ENCODE measurements at places on chromosomes 5 and 9. TPM values are rescaled to one million over a fixed set of nuclear protein-coding genes. Genes with fewer than 3 reads are reported as not detected.

LOX gene
- 38.8 TPM for total RNA-seq

DNA sequence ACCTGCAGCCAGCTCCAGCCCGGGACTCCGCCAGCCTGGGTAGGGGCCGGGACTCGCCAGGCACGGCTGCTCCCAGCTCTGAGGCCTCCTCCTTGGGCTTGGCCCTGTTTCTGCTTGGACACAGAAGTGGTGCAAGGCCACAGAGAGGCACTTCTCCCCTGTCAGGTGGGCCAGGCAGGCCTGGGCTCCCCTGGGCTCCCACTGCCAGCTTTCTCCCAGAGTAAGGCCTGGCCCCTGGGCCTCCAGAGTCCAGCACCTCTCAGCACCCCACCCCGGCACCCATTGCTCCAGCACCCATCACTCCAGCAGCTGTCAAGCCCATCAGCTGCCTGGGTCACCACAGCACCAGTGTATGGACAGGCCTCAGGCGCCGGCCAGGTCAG, 71.1 kb upstream of the LRRTM2 start:
- H3K27me3 ChIP-seq: no peaks in the 10 kb centered on the region
- no peaks in the 10 kb centered on the region for H3K4me1 ChIP-seq
- no peak for DNase-seq
- no peaks in the 10 kb centered on the region for H3K36me3 ChIP-seq
- H3K4me3 ChIP-seq: no peak overlapping the region

DNA sequence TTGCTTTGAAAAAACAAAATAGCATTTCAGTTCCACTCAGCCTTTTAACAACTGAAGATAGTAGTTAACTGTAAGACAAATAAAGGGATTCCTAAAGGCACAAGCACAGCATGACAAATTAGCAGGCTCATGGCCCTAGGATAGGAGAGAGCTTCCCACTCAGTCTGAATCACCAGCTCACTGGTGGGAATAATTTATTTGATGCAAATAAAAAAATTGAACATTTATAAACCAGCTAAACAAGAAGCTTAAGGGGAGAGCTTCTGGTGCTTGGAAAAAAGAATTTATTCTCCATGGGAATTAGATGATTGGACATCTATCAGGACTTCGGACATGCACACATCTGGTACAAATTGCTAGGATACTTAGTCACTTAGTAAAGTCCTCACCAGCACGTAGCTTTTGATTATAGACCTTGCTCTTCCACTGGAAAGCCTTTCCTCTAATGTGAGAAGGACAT, 294.1 kb upstream of the TNC start:
- no peak overlapping the region for H3K27ac ChIP-seq
- H3K4me1 ChIP-seq: no peaks in the 10 kb centered on the region
- no peaks in the 10 kb centered on the region for H3K36me3 ChIP-seq
- no peak for DNase-seq
- no peaks in the 10 kb centered on the region for H3K27me3 ChIP-seq

DNA sequence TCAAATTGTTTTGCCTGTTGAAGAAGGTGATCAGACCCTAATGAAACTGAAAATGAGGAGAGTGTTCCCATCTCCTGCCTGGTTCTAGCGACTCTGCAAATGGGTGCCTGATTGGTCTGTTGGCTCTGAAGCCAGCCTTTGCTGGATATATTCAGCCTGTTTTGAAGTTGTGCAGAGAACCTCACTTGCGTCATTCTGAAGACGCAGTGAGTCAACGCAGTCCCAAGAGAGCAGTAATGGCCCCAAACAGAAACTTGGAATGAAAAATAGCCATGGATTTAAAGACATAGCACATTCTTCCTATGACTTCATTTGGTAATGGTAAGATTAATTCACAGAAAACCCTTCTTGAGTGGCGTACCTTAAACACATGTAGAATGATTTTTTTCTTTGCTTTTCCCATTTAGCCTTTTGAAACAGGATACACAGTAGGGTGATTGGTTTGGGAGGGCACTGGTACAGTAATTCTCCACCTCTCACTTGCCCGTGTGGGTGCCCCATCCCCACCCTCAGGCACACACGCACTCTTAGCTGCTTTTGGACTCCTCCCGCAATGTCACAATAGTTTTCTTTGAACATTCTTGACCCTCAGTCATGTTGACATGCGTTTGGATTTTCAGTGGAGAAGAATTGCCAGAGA, 54.1 kb upstream of the ABL1 start:
- H3K4me3 ChIP-seq: peak overlapping the region; percentile 39
- no peak for DNase-seq
- no peaks in the 10 kb centered on the region for H3K27me3 ChIP-seq
- H3K36me3 ChIP-seq: no peaks in the 10 kb centered on the region
- peaks cover 55% of the 10 kb centered on the region for H3K4me1 ChIP-seq

GRCh38 chr5:122312591-122313406, 762 bp downstream of the SNCAIP start:
- no peaks in the 10 kb centered on the region for H3K36me3 ChIP-seq
- H3K4me3 ChIP-seq: peak overlapping the region; percentile 69
- peak overlapping the region; percentile 86 for H3K27ac ChIP-seq

DNA sequence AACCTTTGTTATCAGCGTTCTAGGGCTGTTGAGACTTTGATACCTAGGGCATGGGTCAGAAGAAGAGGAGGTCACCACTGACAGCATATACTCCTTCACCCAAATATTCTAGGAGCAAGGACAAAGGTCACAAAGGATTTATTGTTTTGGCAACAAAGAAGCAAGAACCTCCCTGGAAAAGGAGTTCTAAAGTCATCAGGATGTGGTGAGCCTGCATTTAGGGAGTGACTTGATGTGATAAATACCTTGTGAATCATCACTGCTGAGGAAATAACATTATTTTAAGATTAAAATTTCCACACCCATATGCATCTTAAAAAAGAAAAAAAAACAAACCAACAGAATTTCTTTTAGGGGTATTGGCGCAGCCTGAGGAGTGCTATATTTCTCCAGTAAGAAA, 13.9 kb downstream of the IFNA1 start:
- no peaks in the 10 kb centered on the region for H3K27me3 ChIP-seq
- H3K27ac ChIP-seq: no peak overlapping the region
- H3K4me3 ChIP-seq: no peak overlapping the region
- DNase-seq: no peak
- no peaks in the 10 kb centered on the region for H3K4me1 ChIP-seq

GRCh38 chr9:71518045-71518827, 250.1 kb downstream of the CEMIP2 start:
- H3K36me3 ChIP-seq: no peaks in the 10 kb centered on the region
- no peak for DNase-seq
- peaks cover 21% of the 10 kb centered on the region for H3K4me1 ChIP-seq
- peak overlapping the region; percentile 10 for H3K27ac ChIP-seq
- no peak overlapping the region for H3K4me3 ChIP-seq

DNA sequence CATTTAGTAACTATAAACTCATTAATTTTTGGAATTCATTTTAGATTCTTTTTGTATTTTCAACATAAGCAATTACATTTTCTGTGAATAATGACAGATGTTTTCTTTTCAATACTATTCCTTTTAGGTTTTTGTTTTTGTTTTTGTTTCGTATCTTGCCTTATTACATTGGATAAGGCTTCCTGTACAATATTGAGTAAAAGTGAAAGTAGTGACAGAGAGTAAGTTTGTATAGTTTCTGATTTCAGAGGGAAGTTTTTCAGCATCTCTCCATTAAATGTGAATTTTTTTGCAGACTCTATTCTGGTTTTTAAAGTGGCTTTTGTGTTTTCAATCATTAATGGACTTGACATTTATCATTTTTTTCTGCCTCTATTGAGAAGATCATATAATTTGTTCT, 12.8 kb upstream of the CAMK4 start:
- H3K4me1 ChIP-seq: no peaks in the 10 kb centered on the region
- DNase-seq: no peak
- no peaks in the 10 kb centered on the region for H3K27me3 ChIP-seq
- H3K4me3 ChIP-seq: no peak overlapping the region
- no peaks in the 10 kb centered on the region for H3K36me3 ChIP-seq
- no peak overlapping the region for H3K27ac ChIP-seq

DNA sequence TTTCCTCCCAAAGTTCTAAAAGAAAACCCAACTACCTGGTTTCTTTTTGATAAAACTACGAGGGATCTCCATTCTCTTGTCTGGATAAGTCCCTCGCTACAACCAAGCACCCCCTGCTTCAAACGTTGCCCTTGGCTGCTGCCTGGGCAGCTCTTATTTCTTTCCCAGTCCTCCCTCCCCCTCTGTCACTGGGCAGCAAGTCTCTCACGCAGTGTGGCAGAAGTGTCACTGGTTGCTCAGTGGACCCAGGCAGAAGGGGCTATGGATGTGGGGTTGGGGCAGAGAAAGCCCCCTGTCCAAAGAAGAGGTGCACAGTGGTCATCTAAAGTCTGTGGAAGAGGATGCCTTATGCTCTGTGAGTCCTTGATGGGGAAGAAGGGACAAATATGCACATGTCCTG, 7.2 kb upstream of the SMIM32 start:
- H3K36me3 ChIP-seq: no peaks in the 10 kb centered on the region
- no peak overlapping the region for H3K27ac ChIP-seq
- H3K27me3 ChIP-seq: no peaks in the 10 kb centered on the region
- no peak overlapping the region for H3K4me3 ChIP-seq

- H3K36me3 ChIP-seq: no peaks in the 10 kb centered on the region
- H3K27ac ChIP-seq: no peak overlapping the region
- no peak for DNase-seq
Measured at GRCh38 chr9:98168941-98169488, 23.4 kb downstream of the CORO2A start.

All from vagina (tissue), 2 donors.